ENCODE measurements at places on chromosomes 7 and 10.

DNA sequence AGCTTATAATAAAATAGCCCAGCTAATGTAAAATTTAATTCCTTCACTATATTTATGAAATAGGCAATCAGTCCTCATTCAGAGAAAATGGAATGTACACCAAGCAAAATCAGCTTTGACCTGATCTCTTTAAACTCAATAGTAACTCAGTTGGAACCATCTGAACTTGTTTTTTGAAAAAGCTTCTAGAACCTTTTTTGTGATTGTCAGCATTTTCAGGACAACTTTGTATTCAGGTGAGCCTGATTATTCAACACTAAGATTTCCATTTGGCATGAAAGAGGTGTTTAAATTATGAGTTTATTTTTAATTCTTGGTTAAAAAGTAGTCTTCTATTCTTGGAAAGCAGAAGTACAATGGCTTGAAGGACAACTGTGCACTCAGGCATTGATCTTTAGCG is 89.5 kb downstream of the FRMD4A start:
- DNase-seq = no peak

DNA sequence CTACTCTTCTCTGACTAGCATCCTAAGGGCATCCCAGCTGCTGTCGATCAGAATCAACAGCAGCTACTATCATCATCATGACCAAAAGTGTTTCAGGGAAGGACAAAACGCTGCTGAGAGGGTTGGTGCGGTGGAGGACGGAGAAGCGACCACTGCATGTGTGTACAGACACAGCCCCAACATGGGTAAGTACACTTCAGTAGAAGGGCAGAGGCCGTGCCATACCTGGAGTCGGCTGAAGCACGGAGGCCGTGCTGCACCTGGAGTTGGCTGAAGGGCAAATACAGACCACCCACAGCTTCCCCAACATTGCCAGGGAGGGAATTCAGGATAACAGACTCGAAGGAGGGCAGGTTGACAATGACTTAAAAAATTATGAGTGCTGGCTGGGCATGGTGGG is 67.8 kb upstream of the CYTH3 start:
- no peak for DNase-seq

DNA sequence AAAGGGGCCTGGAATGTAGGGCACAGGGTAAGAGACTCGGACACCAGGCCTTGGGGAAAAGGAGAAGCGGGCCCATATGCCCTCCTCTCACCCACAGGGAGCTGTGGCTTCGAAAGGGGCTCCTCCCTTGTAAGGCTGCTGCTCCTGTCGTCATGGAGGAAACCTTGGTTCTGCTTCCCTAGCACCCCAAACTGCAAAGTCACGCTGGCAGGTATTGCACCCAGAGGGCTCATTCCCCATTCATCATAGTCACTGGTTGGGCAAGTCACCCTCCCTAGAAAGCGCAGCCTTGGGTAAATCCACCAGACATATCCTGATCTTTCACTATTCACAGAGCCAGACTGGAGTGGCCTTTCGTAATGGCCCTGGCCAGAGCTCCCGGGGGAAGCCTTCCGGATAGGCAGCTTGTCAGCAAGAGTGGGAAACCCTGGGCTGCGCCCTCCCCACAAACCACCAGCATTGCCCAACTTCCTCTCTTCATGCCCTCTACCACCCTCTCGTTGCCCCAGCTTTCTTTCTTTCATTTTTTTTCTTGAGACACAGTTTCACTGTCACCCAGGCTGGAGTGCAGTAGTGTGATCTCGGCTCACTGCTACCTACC is 121.0 kb downstream of the HIP1 start:
- DNase-seq = peak; percentile 58

DNA sequence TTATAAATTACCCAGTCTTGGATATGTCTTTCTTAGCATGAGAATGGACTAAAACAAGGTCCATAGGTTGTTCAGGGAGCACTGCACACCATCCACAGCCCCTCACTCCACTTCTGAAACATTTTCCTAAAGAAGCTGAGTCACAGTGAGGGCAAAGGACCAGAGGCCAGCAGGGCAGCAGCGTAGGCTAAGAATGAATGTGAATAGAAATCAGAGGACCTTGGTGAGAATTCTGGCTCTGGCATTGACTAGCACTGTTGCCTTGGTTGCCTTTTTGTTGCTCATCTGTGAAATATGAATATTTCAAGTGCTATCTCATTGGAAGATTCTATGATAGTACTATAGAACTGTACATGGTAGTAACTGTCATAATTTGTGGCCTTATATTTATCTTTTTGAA is 41.7 kb upstream of the TOMM7 start:
- no peak for DNase-seq

DNA sequence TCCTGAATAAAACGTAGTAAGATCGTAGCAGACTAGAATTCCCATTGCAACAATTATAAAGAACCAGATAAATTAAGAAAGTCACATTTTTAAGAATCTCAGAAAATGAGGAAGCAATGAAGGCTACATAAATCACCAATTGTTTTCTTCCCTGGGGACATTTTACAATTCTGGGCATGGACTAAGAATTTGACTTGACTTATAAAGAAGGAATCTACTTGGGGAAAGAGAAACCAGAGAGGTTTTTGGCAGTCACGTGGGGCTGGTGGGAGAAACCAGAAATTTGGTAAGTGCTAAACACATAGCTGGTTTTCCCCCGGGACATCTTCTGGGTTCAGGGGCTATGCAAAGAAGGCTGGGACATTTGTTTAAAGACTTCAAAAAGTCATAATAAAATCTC is 109.8 kb upstream of the IL6 start:
- no peak for DNase-seq

- DNase-seq = no peak
Observed at GRCh38 chr7:52838981-52839411, 196.4 kb upstream of the POM121L12 start.

DNA sequence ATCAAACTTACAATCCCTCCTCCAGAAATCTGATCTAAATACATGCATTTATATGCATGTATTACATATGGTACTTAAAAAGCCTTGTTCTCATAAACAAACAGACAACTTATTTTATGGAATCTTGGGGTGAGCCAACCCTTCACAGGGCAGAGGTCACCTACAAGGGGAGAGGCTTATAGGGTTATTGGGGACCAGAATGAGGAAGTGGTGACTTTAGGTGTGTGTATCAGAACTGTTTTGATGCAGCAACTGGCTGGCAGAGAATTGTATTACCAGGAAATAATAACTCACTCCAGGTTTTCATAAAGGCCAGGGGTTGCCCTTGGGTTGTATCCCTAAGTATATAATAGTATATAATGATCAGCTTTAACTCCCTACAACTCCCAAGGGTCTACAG is 91.1 kb downstream of the SVIL start:
- no peak for DNase-seq

DNA sequence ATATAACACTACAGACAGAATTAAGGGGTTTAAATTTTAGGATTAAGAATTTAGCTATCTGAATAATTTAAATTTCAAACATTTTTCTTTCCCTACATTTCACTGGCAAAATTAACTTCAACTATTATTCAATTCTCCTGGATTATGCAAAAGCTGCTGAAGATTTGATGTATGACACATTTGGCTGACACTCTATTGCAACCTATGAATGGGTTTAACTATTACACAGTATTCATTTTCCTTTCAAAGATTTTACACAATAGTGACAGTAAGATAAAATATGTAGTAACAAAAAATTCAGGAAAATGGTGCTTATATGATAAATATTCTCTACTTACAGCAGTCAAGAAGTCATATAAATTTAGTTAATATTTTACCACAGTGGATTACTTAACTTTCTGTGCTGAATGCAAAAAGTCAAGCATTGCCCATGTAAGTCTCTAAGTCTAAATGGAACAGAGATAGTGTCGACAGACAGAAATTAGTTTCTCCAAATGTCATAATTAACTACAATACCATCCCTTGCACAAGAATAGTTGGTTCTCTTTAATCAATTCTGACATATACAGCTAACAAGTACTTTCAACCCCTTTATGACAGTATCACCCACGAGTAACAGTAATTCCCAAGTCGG is 194.1 kb upstream of the FRMD4A start:
- no peak for DNase-seq

DNA sequence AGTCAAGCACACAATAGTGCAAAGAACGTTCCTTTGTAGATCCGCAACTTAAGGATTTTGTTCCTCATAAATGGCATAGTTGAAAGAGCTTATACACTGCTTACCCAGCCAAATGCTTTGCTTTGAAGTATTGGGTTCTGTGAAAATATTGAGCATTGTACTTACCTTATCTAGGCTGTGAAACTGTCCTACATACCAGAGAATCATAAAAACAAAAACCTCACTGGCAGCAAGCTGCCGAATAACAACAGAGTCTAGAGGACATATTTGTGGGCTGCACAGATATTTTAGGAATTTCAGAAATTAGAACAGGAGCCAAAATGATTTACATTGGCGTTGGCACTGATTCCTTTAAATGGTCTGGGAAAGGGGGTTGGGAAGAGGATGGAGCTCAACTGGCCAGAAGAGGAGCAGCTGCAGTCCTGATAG is 174.8 kb downstream of the RTKN2 start:
- no peak for DNase-seq

GRCh38 chr7:137734221-137734620 is 112.6 kb downstream of the DGKI start:
- DNase-seq = no peak

DNA sequence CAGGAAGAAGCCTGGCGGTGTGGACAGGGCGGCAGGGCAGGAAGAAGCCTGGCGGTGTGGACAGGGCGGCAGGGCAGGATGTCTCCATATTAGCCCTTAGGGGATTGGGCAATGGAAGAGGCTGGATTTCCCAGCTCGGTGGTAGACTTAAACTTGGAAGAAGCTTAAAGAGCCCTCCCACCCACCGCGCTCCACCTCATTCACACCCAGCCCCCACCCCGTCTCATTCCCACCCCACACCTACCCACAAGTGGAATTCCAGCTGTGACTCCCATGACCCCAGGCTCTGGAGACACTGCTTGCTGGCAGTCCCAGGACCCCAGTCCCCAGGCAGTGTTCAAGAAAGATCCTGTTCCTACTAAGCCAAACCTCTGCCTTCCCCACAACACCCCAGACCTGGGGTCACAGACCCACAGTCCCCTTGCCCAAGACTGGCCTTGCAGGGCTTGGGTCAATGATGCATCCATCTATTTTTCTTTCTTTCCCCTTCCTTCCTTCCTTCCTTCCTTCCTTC is 34.0 kb downstream of the SPDYE6 start:
- no peak for DNase-seq

DNA sequence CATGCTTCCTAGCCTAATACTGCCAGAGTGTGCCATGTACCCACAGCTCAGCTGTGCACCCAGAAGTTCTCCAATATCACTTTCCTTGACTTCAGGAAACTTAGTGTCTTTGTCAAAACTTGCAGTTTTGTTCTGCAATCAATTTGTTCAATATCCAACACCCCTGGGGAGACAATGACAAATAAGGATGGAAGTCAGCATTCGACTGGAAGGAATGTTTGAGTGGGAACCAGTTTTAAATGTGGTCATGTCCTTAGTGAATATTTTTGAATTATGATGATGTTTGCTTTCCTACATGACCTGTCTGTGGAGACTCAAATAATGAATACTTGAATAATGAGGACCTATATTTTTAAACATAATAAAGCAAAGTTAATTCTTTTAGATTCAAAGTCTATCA is 112.0 kb downstream of the ANK3 start:
- DNase-seq = no peak

GRCh38 chr10:69359594-69359993 is 57.1 kb downstream of the TACR2 start:
- no peak for DNase-seq

DNA sequence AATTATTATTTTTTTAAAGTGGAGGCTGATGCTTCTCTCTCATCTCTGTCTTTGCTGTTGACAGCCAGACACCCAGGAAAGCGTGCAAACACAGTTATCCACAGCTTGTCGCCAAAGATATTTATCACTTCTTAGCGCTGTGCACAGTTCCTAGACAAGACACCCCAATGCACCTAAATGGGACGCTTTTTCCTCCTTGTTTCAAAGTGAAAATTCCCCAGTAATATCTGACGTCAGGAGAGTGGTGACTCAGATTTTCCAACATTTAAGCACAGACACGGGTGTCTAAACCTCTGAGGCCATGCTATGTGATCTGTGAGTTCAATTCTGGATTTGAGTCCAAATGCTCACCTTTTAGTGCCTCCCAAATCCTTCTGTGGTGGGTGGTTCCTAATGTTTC is 151.6 kb downstream of the EMX2 start:
- no peak for DNase-seq

DNA sequence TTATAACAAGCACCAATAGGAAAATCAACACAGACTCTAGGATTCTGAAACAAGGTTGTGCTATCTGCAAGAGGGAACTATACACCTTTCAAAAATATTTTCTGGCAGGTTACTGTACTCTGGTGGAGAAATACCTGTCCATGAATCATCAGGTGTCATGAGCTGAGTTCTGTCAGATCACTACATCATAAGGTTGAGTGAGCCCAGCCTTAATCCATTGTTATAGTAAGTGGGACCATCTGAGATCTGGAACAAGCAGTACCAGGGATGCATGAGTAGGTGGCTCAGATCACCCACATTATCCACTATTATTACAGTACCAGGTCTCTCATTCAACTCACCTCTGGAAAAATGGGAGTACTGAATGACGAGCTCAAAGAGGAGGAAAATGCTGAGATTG is 212.4 kb downstream of the DGKI start:
- no peak for DNase-seq
